ENCODE measurements at places on chromosomes 11 and 22. TPM values are rescaled to one million over a fixed set of nuclear protein-coding genes. Genes with fewer than 3 reads are reported as not detected.

Gene TIMP3
- total RNA-seq: not detected

Gene UPB1
- 1.3 TPM for total RNA-seq

Gene SLC7A4
- total RNA-seq: not detected

Gene IL17RA
- 15.7 TPM for total RNA-seq
